Hepatic stellate cell (primary cell): ENCODE measurements at places on chromosomes 3 and 15.

- no peak for DNase-seq
These were observed at the start of gene GRK7 for GRCh38 chr3:141763088-141763750. Gene GRK7, plus strand, starts transcription at chr3:141763408. Its CDS starts 14,877 bp downstream, at chr3:141778285.

DNA sequence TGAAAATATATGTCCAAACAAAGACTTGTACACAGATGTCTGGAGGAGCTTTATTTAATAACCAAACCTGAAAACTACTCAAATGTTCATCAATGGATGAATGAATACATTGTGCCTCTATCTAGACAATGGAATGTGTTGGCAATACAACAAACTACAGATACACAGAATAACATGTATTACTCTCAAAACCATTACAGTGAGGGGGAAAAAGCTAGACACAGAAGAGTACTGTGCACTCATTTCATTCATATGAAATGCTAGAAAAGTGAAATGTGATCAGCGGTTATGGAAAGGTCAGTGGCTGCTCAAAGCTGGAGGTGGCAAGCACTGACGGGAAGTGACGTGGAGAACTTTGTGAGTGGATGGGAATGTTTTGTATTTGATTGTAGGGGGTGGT is 13.2 kb downstream of the STOML1 start:
- DNase-seq = no peak

DNA sequence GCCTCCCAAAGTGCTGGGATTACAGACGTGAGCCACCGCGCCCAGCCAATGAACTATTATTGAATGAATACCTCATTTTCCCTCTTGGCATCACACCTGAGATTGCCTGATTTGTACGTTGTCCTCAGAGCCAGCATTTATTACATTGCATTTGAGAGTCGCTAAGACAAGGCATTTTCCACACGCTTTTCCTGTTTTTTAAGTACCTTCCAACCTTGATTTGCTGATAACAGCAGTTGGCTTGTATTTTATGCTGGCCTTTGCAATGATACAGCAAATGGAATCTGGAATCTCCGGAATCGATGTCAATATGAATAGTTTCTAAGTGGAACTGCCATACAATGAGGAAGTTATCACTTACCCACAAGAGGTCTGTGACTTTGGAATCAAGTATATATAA is 15.7 kb upstream of the CNBP start:
- DNase-seq = no peak

GRCh38 chr15:83695901-83696425 is 42.0 kb downstream of the ADAMTSL3 start:
- DNase-seq = no peak

- no peak for DNase-seq
These were observed 6.7 kb downstream of the LNP1 start for GRCh38 chr3:100407977-100408532.

GRCh38 chr3:127276396-127276795 is 11.4 kb downstream of the PRR20G start:
- no peak for DNase-seq

DNA sequence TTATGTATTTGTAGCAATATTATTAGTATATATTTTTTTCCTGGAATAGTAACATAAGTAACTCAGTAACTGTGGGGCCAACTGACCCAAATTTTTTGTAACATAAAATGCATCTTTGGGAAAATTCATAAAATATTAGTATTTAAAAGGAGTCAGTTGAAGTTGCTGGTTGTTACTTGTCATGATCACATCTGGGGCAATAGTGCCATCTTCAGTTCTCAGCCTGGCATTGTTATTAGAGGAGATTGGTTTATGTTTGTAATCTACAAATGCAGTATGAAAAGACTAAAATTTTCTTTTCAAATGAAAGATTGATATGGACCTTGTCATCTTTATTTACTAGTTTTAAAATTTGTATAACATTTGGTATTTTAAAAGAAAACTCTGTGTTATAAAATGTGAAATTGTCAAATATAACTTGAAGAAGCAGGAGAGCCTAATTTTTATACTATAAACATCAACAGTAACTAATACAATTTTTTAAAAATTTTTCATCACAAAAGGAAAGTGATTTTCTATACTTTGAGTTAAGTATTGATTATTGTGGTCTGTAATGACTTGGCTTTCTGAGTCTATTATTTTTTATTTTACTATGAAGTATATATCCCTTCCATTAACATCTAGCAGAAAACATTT is 38.8 kb upstream of the MLF1 start:
- DNase-seq = peak; percentile 7

- no peak for DNase-seq
These were observed 263.6 kb upstream of the GADL1 start for GRCh38 chr3:31157893-31158620.

DNA sequence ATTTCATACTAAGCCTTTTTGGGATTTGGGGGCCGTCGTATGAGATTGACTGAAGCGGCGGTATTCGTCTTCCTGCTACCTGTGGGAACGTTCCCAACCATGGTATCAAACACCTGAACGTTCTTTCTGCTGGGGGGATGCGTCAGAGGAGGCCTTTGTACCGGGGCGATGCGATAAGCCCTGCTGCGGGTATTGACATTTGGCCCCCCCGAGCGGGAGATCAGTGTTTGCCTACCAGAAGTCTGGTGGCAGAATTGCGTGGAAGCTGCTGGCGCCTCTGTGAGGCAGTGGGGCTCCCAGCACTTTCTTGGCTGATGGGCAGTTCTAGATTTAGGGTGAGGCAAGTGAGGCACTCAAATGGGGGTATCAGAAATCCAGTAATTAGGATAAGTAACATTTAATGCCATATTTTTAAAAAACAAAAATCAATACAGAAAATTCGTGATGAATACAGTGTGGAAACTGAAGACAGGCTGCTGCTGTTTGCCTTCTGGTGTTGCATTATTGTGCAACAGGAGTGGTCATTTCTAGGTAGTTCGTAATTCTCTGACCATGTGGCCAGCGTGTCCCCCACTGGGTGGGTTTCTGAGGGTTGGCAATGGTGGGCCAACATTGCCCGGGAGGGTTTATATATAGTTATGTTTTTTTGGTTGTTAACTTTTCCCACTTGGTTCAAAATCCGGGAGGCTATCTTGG is 12.7 kb downstream of the TRPM1 start:
- no peak for DNase-seq

DNA sequence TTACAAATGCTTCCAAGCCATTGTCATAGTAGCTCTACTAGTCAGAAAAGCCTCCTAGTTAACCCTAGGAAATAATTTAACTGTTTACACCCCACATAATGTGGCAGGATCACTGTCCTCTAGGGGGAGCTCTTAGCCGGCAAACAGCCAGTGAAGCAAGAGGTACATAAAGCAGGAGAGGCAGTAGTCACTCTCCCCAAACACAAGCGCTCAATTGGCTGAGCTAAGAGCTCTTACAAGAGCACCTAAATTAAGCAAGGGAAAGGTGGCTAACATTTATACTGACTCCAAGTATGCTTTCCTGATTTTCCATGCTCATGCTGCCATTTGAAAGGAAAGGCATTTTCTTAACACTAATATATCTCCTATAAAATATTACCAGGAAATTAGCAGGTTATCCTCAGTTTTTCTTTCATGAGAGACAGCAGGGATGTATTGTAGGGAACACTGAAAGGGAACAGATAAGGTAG is 37.6 kb downstream of the NCEH1 start:
- DNase-seq = peak; percentile 52

DNA sequence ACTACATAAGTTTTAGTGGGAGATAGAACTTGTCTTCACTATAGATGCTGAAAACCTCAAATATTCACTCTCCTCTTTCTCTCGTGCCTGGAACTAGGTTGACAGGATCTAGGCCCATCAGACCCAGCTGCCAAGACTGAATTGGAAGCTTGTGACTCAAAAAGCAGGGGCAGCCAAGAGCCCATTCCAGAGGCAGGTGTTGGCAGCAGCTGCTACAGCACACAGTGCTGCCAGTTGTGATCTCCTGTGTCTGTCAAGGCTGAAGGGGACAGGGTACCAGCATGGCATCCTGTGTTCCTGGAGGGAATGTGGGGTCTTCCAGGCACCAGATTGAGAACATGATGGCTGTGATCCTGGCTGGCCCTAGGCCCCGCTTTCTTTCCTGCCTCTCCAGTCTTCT is 92.5 kb upstream of the MB21D2 start:
- DNase-seq = no peak

DNA sequence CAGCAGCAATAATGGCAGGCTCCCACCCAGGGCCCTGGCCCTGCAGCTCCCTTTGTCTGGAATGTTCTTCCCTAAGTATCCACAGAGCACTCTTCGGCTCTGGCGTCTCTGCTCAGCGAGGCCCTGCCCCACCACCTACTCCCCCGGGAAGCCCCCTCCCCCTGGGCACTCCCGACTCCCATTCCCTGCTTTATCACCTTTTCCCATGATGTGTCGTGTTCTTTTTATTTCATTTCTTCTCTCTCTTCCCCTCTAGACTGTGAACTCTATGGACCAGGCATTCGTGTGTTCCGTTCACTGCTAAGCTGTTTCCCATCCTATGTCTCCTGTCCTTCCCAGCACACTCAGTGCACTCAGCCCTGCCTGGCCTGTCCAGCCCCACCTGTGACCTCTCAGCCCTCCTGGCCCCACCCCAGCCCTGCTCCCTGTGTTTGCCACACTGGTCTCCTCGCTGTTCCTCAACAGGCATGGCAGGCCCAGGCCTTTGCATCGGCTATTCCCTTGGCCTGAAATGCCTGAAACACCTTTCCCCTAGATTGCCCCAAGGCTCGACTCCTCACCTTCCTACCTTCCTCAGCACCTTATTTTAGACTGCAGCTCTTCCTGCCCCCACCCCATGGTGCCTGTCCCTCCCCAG is 107.4 kb downstream of the TPRA1 start:
- no peak for DNase-seq

DNA sequence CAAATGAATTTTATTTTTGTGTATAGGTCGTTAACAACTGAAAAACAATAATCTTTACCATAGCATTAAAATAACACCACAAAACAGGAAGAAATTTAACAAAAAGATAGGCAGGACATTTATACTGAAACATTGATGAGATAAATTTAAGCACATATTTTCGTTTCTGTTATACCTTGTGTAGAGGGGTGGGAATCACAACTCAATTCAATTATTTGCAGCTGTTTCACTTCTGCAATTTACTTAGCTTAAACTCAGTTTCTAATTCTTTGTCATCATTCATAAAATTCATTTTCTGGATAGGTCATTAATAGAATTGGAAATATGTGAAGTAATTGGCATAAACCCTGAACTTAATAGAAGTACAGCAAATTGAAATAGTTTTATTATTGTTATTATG is 42.3 kb downstream of the TP63 start:
- no peak for DNase-seq

DNA sequence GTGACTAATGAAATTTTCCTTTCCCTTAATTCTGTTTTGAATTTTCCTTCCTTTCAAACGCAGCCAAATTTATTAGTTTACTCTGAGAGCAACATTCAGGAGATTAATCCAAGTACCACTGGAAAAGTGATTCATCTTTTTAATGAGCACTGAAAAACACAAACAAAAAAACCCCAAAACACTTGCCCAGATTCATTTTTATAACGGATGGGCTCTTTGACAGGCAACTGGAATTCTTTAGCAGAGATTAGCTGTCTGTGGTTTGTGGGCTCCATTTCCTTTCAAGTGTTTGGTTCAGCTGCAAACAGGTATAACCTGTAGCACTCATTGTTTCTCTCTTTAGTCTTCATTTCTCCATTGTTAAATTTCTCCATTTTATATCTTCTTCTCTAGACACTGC is 3.1 kb upstream of the POLR2M start:
- DNase-seq = no peak

GRCh38 chr15:88613074-88613944 is 7.8 kb upstream of the AEN start:
- DNase-seq = peak; percentile 54

GRCh38 chr3:48352546-48352945 is 19.1 kb upstream of the SPINK8 start:
- no peak for DNase-seq

DNA sequence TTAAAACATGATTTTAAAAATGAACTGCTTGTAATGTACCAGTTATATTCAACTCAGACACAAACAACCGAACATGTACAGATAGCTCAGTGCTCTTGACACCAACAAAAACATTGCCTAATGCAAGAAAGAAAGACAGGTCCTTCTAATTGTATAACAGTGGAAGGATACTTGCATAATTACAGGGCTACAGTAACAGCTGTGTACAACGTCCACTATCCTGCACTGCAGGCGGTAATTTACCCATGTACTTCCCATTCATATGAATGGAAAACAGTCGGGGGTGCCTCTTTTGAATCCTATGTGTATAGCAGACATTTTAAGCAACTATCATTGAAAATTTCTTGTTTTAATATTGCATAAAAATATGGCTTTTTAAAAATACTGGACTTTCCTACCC is 41.1 kb upstream of the PLSCR5 start:
- DNase-seq = no peak

DNA sequence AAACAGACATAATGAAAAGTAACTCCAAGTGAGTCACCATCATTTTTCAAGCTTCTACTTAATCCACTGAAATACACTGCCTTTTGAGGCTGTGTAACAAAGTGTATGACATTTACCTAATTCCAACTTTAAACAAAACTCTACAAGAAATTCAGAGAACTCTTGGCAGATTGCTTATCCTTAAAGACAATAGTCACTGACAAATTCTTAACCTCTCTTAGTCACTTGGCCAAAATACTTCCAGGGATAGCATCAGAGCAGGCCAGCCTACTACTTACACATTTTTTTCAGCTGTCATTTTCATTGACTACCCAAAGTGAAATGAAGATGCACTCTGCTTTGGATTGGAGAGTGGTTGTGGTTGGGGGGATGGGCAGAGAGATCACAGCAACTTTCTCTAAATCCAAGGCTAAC is 3.6 kb downstream of the WWTR1 start:
- peak; percentile 61 for DNase-seq

DNA sequence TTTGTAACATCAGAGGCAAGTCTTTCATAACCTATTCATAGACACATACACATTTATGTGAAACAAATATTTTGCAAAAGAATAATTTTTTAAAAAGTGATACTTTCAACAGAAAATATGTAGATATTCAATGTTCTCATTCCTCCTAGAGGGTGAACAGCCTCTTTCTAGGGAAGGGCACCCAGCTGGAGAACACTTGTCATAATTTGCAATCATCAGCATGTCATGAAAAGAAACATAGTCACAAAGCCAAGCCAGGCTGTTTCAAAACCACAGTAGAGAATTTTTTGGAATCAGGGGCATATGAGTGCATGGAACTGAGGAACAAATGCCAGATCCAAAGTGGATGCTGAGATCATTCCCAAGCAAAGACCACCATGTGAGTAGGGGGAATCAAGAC is 406.9 kb upstream of the ADAMTS9 start:
- no peak for DNase-seq

- DNase-seq = no peak
These were observed 150.5 kb downstream of the NTRK3 start for GRCh38 chr15:88106074-88106473.

- peak; percentile 37 for DNase-seq
These were observed 217.8 kb downstream of the CHST2 start for GRCh38 chr3:143337387-143337786.
